ENCODE measurements at places on chromosomes 7 and 10.

DNA sequence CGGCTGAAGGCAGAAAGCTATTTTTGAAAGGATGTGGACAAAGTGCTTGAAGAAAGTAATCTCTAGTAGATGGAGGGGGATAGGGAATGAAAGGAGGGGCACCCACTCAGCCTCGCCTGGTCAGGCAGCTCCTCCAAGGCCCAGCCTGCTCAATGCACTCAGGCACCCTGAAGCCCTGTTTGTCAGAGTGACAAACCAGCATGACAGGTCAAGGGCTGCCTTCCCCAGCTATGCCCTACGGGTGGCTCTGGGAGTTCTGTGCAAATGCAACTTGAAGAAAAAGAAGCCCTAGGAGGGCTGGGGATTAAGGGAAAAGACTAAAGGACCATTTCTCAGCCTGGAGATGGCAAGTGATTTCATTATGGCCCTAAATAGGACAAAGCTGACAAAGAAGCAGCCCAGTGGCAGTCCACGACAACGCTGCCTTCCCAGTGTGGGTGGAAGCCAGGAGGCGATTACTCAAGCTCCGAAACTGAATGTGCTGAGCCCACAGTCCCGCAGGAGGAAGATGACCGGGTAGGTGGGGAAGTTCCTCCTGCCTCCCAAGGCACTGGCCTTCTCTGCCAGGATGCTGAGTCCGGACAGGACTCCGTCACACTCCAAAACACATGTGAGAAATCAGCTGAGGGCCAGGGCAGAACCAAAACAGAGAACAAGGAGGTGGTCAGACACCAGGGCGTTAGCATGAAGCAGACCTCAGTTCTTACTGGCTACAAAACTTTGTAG lies 16.3 kb downstream of the LIPA start:
- no peak for DNase-seq

GRCh38 chr7:94323844-94324243 lies 70.9 kb upstream of the COL1A2 start:
- no peak for DNase-seq

DNA sequence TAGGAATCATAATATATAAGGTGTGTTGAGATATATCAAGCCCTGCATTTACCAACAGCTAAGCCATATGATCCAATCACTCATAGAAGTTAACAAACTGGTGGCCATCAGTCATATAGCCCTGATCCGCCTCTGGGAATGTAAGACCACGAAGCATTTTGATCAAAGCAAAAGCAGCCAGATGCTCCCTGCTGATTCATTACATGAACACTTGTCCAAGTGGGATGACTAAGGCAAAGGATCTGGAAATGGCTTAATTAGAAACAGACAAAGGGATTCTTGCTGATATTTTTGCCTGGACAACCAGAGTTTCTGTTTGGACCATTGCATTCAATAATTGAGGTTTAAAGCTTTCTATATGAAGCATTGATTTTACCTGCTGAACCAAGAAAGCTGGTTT lies 535.5 kb downstream of the GPAM start:
- no peak for DNase-seq

GRCh38 chr7:56092789-56093531 lies at the start of gene PHKG1:
TSS of gene PHKG1 (minus strand) at chr7:56092952. CDS start at chr7:56088941, 4,011 bp downstream.
- DNase-seq = no peak

DNA sequence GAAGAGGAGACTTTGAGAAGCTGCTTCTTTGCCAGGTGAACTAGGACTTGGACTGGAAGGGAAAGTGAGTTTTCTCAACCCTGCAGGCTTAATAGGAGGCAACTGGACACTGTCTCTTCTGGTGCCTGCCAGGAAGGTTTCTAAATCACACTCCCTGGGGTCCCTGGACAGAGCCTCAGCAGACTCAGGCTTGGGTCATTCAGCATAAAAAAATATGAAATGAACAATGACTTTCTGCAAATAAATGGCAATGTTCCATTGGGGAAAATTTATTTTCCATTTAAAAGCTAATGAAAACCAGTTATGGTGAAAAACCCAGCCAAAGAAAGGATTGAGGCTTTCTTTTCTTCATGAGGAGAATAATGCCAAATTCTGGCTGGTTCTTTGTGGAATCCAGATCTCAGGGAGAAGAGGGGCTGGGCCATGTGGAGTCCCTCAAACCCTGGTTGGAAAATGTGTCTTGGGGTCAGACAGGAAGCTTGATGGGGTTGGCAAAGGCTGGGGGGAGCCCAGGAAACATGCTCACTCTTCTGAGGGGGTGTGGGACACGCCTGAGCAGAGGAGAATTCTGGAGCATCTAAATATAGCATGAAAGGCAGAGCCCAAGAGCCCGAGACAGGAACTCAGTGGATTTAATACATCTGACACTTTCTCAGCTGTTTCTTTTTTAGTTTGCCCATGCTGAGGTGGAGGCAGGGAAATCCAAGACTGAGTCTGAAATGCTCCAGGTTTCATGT lies 65.2 kb upstream of the EMX2 start:
- no peak for DNase-seq

DNA sequence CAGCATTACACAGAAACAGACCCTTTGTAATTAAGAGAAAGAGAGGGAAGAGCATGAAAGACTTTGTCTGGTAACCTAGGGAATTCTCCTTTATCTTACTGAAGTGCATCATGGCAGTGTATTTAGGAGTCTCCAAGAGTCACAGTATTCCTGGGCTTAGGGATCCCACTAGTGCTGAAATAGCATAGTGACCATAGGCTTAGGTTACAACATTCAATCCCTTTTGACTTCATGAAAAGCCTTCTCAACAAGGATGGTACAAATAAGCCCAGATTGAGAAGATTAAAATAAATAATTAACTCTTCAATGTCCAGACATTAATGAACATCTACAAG lies 76.5 kb downstream of the SNX13 start:
- no peak for DNase-seq

GRCh38 chr10:182441-183201 lies 47.4 kb downstream of the ZMYND11 start:
- no peak for DNase-seq

- no peak for DNase-seq
Observed at GRCh38 chr10:97580421-97581367, 3.5 kb upstream of the HOGA1 start.

GRCh38 chr7:121288894-121289293 lies 39.9 kb upstream of the WNT16 start:
- no peak for DNase-seq

DNA sequence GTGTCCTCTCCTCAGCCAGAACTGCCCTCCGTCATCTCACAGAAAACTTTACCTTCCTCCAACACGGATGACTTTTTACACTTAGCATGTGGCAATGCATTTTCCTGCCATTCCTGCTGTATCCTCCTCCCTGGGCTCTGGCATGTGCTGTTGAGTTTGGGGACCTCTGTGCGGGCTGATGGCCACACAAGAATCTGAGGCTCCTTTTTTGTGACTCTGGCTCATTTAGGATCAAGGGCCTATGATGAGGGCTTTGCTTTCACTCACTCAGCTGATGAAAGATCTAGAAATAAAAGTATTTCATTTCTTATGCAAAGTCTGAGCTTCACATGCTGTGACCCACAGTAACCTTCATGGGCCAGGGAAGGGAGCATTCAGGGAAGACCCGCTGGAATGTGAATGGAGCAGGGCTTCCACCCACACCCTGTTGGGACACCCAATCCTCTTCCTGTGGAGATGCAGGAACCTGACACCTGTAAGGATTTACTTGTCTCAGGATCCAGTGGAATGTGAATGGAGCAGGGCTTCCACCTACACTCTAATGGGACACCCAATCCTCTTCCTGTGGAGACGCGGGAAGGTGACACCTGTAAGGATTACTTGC lies 500.3 kb upstream of the MKI67 start:
- DNase-seq = no peak

DNA sequence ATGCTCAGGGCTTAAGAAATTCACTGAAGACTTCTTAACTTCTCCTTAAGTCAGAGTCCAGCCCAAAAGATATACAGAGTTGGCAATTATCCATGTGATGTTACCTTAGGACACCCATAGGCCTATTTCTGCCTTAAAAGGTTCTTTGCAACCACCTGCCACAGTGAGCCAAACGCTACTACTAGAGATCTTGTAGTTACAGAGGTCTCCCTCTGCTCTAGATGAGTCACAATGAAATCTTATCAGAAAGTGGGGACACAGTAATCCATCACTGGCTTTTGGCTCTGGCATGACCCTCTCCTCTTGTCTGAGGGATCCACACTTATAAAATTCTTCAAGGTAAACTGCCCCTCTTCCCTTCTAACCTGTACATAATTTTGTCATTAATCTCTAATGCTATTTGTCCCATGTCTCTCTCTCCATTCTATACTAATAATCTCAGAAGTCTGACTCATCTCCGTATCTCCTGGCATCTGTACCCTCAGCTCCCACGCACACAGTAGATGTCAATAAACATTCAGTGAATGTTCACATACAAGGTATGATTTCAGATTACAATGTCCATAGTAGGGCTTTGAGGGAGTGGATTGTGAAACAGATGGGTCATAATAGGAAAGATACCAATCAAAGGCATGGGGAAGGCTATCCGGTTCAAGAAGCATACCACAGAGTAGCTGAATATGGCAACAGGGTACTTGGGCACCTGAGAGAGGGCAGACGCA lies 112.1 kb downstream of the SGMS1 start:
- no peak for DNase-seq
